Stimulated activated CD4-positive, alpha-beta T cell treated with anti-CD3 and anti-CD28 coated beads, Interleukin-1b, Interleukin-23, amount 100 ng/mL, for 48 hours (primary cell): ENCODE measurements at places on chromosomes 5 and 9.
A peak's percentile ranks its signal among the peaks of the same experiment; 100 is the strongest.

GRCh38 chr5:175696139-175696854, 38.4 kb downstream of the HRH2 start:
- peak; percentile 87 for DNase-seq

- no peak for DNase-seq
Observed at GRCh38 chr5:79140553-79140952, 28.9 kb downstream of the BHMT start.

GRCh38 chr9:127537792-127538191, 74.3 kb upstream of the STXBP1 start:
- no peak for DNase-seq

GRCh38 chr5:135642488-135642870, 63.7 kb upstream of the CXCL14 start:
- no peak for DNase-seq

DNA sequence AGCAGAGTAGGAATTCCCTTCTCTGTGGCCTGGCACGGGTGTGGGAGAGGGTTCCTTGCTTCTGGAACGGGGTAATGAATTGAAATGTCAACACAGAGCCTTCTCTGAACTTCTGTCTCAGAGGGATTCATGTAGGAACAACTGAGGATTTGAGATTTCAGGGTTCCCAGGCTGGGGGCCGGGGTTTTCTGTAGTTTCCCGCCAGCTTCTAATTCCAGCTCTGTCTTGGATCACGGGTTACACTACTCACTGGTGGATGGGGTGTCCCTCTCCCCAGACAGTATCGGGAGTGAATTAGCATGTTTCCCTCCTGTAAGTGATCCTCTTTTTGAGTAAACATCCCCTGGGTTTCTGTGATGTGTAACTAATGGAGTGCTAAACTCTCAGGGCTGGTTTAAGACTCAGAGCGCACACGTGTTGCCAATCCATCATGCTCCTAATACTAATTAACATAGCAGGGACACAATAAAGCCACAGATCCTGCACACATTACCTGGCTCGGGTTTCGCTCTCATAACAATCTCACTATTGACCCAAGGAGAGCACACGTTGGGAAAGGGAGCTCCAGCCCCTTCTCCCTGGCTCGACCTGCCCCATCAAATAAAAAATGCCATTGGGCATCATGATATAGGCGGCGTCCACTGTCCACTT, 18.1 kb upstream of the DMRT2 start:
- no peak for DNase-seq

DNA sequence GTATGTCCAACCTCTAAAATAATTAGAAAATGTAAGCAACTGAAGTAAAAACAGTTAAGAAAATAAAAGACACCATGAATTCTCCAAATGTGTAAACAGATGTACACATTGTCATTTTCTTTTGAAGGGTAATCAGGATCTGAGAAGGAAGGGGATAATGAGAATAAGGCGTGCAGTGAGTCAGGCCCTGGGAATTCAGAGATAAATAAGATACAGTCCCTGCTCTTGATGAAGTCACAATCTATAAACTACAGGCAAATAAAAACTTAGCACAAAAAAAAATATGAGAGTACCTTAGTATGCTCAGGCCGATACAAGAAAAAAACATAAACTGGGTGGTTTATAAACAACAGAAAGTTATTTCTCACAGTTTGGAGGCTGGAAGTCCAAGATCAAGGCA, 315.3 kb downstream of the DNAH5 start:
- DNase-seq = no peak

DNA sequence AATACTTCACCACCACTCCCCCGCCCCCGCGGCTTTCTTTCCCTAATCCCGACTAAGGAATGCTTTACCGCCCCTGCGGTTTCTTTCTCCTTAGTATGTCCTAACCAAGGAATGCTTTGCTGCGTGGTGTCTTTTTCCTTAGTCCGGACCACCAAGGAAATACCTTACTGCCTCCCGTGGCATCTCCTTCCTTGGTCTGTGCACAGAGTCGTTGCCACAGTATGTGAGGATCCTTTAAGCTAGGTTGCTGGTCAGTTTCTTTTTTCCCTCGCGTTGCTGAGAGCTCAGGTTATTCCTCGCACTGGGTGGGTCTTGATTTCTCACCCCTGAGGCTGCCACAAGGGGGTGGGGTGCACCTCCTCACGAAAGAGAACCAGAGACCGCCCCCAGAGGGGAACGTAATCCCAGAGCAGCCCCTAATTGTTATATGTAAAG, 309.4 kb downstream of the NR3C1 start:
- no peak for DNase-seq

DNA sequence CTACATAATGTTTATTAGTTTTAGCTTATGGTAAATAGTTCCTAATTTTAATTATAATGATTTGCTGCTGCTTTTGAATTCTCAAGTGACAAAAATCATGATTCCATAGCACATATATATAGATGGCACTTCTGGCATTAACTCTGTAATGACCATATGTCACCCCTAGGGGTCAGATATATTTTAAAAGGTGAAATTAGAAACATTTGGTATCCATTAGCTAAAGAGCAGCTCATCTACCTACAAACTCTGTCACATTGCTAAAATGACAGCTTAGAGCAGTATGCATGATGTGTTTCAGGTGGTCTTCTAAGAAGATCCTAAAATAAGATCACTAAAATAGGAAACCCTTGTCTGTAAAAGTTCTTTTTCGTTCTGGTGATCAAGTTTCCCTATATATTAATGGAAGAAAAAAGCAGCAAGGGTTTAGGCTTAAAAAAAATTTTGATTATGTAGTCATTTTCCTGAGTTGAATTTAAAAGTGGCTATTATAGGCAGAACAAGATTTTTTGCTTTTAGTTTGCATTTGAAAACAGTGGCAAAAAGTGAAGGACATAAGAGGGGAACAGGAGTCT, 157.7 kb upstream of the POU5F2 start:
- no peak for DNase-seq

DNA sequence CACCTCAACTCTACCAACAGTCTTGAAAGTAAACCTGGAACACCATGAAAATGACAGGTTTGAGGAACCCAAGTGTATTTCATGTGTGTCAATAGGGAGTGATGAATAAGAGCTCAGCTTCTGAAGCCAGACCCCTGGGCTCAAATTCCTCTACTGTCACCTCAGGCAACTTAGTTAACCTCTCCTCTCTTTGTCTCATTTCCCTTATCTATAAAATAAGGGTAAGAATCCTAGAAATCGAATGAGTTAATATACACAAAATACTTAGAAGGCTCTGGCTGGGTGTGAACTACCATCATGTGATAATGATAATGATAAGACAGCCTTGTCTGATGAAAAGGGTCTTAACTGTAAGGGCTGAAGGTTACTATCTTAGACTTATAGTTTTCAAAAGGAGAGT, 66.3 kb downstream of the PIP5K1B start:
- DNase-seq = no peak

DNA sequence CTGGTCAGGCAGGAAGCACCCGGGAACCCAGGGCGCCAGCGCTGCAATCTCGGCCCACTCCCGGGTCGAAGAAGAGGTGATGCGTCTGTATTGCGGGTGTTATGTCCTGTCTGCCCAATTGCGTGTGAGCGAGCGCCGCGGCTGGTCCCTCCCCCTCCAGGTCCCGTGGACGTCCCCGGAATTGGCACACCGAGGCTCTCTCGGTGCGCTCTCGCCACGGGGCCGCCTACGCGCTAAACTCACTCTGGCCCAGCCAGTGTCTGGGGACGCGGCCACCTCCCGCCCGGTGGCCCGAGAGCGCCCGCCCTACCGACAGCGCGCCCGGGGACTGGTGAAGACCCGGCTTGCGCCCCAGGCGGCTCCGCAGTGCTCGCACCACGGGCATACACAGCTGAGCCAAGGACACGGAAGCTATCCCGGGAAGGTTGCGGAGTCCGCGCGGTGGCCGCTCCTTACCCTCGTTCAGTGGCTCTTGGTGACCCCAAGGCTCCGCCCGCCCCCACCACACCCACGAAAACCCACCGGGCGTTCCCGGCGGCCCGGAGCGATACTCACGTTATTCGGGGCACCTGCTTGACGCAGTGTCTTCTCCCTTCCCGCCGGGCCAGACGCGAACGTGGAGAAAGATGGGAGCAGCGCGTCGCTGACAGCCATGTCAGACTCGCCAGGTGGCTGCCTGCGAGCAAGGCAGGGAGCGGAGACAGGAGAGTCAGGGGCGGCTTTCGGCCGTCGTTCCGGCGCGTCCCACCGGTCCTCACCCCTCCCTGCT, 1.0 kb downstream of the KLF4 start:
- DNase-seq = no peak

DNA sequence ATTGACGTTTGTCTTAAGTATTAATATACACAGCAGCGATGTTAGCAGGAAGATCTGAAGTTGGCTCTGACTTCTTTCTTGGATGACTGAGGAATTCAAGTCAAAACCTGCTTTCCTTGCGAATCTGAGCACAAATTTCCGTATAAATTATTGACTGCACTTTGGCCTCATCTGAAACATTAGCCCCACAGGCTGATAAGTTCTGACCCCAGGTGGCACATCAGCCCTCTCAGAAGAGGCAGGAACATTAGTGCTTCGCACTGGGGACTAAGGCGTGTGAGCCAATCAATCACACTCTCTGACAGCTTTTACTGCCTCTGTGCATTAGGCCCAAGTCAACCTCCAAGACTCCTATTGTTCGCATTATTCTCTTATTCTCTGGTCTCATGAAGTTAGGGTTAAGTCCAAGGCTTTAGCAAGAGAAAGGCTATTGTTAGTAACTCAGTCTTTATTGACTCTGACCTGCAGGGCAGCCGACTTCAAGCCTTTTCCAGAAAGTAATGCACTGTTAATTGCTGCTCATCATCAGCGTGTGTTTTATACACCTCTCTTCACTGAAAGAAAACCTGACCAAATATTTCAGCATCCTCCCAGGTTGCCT, 84.2 kb downstream of the ZNF608 start:
- no peak for DNase-seq

DNA sequence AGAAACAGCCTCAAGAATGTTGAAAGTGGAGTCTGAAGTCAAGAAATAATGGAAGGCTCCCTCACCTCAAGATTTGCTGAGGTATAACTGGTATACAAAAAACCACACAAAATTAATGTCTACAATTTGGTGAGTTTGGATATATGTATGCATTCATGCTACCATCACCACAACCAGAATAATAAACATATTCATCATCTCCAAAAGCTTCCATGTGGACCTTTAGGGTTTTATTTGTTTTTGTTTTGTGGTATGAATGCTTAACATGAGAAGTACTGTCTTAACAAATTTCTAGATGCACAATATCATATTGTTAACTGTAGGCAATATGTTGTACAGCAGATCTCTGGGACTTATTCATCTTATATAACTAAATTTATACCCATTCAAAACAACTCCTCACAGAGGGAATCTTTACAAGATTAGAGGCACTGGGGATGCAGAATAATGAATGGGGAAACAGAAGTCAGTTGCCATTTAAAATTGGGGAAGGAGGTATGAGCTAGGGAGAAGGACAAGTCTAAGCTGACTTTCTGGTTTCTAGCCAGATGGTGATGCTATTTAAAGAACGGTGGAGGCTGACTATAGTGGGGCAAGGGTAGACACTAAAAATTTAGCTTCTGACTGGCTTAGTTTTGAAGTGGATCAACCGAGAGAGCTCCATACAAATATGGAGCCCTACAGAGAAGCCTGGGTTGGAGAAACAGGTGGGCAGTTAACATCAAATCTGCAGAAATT, 213.9 kb downstream of the BNC2 start:
- DNase-seq = no peak

- no peak for DNase-seq
Observed at GRCh38 chr5:14757850-14758249, 93.3 kb downstream of the OTULIN start.

DNA sequence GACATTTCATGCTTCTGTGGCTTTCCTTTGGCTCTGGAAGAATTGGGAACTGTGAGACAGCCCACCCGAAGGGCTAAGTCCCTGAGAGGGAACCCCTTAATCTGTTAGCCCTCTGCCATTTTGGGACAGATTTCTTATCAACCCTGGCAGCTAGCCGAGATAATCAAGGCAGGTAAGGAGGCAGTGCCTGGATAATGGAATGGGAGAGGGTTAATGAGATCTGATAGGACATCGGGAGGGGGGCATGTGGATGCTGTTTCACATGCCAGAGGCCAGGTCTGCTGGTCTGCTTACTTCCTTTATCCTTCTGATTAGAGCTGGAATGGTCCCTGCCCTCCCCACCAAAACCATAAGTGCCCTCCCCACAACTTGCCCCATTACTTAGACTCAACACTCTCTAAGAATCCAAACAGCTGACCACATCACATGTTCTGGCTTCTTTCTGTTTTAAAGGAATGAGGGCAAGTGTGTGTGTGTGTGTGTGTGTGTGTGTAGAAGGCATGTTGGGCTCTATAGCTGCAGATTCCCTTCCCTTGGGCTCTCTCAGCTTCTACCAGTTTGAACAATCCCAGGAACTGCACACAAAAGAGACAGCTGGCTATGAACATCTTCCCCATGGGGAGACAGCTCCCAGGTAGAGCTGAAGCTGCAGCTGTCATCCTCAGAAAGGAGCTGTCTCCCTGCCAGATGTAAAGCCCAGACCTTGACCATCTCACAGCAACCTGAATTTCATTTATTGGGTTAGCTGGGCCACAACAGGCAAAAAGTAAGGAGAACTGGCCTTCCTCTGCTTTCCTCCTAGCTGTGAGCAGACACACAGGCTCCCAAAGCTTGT, 221.3 kb downstream of the PIK3R1 start:
- DNase-seq = no peak

- DNase-seq = no peak
Observed at GRCh38 chr9:109063760-109064159, 50.5 kb upstream of the CTNNAL1 start.
